GF-D8 (cell line): ENCODE measurements at places on chromosomes 1 and 21.

GRCh38 chr1:198253668-198254067 lies 96.9 kb downstream of the NEK7 start:
- no peak for DNase-seq

DNA sequence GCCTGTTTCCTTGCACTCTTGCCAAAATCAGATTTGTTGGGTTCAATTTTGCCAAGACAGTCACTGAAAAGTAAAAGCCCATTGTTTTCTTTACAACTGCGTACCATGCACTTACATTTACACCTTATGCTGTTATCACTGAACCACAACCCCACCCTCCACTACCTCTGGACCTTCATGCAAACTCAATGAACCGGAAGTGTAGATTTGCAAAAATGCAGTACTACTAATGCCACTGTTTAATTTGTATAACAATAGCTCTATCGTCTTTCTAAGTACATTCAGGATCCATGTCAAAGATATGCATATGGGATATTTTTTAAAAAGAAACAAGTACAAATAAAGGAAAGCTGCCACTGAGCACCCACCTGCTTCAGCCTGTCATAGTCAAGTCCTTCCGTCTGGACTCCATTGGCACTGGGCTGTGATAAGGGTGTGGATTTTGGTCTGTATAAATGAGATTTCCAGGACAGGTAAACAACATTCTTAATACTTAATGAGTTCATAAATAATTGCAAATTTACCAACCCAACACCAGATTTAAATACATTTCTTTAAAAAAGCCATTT lies 72.9 kb upstream of the LBR start:
- no peak for DNase-seq

GRCh38 chr1:189708674-189709073 lies 769.0 kb downstream of the BRINP3 start:
- no peak for DNase-seq

DNA sequence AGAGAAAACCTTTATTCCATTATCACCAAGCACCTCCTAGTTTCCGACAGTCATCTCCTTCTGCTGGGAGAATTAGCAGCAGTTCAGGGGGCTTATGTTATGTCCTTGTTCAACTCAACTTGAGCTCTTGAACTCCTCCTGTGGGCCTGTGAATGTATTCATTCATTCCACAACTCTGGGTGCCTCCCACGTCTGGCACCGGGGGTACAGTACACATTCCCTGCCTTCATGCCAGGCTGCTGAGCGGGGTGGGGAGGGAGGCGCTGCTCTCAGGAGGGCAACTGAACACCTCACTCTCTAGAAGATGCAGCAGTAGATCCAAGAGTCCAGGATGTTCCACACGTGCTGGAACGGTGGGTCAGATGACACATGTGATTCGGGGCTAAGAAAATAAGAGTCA lies 4.3 kb upstream of the MX2 start:
- no peak for DNase-seq

- no peak for DNase-seq
These were observed 645.5 kb downstream of the ADGRL2 start for GRCh38 chr1:82446236-82446635.

DNA sequence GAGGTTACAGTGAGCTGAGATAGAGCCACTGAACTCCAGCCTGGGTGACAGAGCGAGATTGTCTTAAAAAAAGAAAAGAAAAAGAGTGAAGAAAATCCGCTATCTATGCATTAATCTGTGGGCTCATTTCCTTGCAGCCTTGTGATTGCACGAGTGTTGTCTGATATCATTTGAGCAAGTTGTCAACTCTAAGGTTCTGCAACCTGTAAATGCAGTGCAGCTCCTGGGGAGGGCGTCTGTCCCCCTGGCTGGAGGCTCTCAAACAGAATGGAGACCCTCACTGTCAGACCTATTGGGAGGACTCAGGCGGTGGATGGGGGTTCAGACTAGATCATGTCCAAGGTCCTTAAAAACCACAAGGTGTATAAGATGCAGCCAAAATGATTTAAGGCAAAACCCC lies 6.2 kb downstream of the CORT start:
- DNase-seq, result no peak

- no peak for DNase-seq
These were observed 30.2 kb upstream of the OTUD3 start for GRCh38 chr1:19852036-19852435.

DNA sequence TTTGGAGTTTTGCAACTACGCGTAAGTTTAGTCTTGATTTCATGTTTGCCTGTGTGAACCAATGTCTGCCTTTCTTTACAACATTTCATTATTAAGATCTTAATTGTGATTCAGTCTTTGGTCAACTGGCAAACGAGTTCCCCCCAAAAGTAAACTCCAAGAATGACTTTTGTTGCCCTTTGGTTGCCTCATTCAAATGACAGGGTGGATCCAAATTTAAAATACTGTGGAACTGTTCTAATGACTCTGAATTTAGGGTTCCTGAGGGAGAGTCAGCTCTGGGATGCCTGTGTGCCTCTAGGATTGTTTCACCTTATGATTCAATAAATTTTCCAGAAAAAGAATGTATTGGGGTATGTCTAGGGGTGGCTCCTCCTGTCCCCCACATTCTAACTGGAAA lies 105.3 kb downstream of the KCNN3 start:
- no peak for DNase-seq

GRCh38 chr1:112800289-112800688 lies 85.2 kb upstream of the PPM1J start:
- no peak for DNase-seq
